Chondrocyte (in vitro differentiated cells): ENCODE measurements at places on chromosomes 5 and 9. TPM values are rescaled to one million over a fixed set of nuclear protein-coding genes. Genes with fewer than 3 reads are reported as not detected.

- peaks cover 39% of the 10 kb centered on the region for H3K27me3 ChIP-seq
- H3K27ac ChIP-seq = no peak overlapping the region
- DNase-seq = no peak
- H3K4me1 ChIP-seq = peaks cover 14% of the 10 kb centered on the region
Measured at GRCh38 chr5:11384441-11385250, 519.6 kb downstream of the CTNND2 start.

GRCh38 chr5:5828619-5829018 is 406.1 kb downstream of the ICE1 start:
- no peak overlapping the region for H3K27ac ChIP-seq
- DNase-seq = no peak
- H3K4me3 ChIP-seq = no peak overlapping the region
- H3K4me1 ChIP-seq = no peaks in the 10 kb centered on the region
- H3K27me3 ChIP-seq = peaks cover 3% of the 10 kb centered on the region
- no peaks in the 10 kb centered on the region for H3K36me3 ChIP-seq

- peaks cover 25% of the 10 kb centered on the region for H3K4me1 ChIP-seq
- H3K27ac ChIP-seq = peak overlapping the region; percentile 9
- no peak overlapping the region for H3K4me3 ChIP-seq
- DNase-seq = no peak
- H3K27me3 ChIP-seq = no peaks in the 10 kb centered on the region
- no peaks in the 10 kb centered on the region for H3K36me3 ChIP-seq
Measured at GRCh38 chr5:169706758-169707450, 69.8 kb downstream of the DOCK2 start.

DNA sequence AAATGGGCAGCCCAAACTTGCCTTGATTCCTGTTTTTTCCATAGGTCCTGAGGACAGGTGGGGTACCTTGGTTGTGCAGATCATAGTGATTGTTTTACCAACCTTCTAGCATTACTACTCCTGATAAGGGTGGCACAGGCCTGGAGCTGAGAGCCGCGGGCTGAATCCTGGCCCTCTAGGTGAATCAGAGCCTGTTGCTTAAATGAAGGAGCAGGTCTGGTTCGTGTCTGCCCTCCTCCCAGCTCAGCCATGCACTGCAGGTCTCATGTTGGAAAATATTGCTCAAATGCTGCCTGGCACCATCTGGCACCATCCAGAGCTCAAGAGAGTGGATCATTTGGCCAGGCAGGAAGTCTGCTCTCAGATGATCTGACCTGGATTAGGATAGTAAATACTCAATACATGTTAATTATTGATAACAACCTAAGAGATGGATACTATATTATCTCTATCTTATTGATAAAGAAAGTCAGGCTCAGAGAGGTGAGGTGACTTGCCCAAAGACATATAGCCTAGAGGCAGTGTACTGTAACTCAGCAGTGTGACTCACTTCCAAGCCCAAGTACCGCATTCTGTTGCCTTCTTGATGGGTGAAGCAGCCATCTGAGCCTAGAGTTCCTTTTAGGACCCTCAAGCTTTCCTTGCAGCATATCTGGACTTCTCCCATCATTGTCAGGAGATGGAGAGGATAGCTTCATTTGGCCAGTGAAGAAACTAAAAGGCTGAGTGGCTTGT is 104.3 kb upstream of the PITX1 start:
- H3K27me3 ChIP-seq = peaks cover 41% of the 10 kb centered on the region
- no peaks in the 10 kb centered on the region for H3K36me3 ChIP-seq
- H3K4me1 ChIP-seq = peaks cover 6% of the 10 kb centered on the region

- no peak for DNase-seq
- H3K27me3 ChIP-seq = no peaks in the 10 kb centered on the region
- peak overlapping the region; percentile 96 for H3K27ac ChIP-seq
- peaks cover 7% of the 10 kb centered on the region for H3K36me3 ChIP-seq
- peaks cover 68% of the 10 kb centered on the region for H3K4me1 ChIP-seq
- H3K4me3 ChIP-seq = peak overlapping the region; percentile 95
Measured at GRCh38 chr5:57176350-57176857, 2.5 kb downstream of the GPBP1 start.

DNA sequence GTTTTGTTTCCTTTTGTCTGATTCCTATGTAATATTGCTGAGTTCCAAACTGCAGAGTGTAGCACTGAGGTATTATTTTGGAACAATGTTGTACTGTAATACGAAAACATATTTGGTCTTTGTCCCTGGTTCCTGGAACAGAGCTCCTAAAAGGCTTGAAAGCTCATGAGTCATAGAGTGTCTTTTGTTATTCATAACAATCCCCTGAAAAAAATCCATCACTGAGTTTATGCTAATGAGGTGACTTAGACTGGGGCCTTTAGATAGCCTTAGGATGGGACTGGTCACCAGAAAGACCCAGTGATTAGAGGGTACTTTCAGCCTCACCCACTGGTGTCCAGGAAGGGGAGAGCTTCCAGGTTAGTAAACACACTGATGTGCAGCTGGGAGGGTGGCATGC is 132.7 kb upstream of the POU5F2 start:
- DNase-seq = no peak
- no peaks in the 10 kb centered on the region for H3K36me3 ChIP-seq
- H3K4me1 ChIP-seq = no peaks in the 10 kb centered on the region

- H3K4me1 ChIP-seq = peaks cover 14% of the 10 kb centered on the region
- no peak overlapping the region for H3K27ac ChIP-seq
- H3K27me3 ChIP-seq = peaks cover 8% of the 10 kb centered on the region
- no peaks in the 10 kb centered on the region for H3K36me3 ChIP-seq
- H3K4me3 ChIP-seq = no peak overlapping the region
Measured at GRCh38 chr9:33750839-33751339, 44.5 kb upstream of the PRSS3 start.

Gene C9orf50
- total RNA-seq = 0.30 to 0.39 TPM (median 0.38 TPM) in 3 replicates

Gene SLC6A3
- not detected in 3 replicates for total RNA-seq
